ENCODE measurements at places on chromosomes 6 and 20. TPM values are rescaled to one million over a fixed set of nuclear protein-coding genes. Genes with fewer than 3 reads are reported as not detected.

WFDC10B gene
- total RNA-seq = not detected

MED20 gene
- total RNA-seq = 18.7 TPM

PBOV1 gene
- not detected for total RNA-seq

RUNX2 gene
- total RNA-seq = 2.2 TPM

CST5 gene
- not detected for total RNA-seq

OR12D3 gene
- total RNA-seq = not detected

- no peak for DNase-seq
- no peaks in the 10 kb centered on the region for H3K36me3 ChIP-seq
- H3K4me1 ChIP-seq = peaks cover 18% of the 10 kb centered on the region
- no peaks in the 10 kb centered on the region for H3K27me3 ChIP-seq
- H3K4me3 ChIP-seq = no peak overlapping the region
Measured at GRCh38 chr6:139249395-139249794, 42.4 kb downstream of the TXLNB start.

GRCh38 chr6:18350712-18351111 is 36.4 kb upstream of the RNF144B start:
- H3K4me3 ChIP-seq = no peak overlapping the region
- no peak for DNase-seq
- H3K4me1 ChIP-seq = peaks cover 47% of the 10 kb centered on the region
- no peaks in the 10 kb centered on the region for H3K36me3 ChIP-seq

- no peak for DNase-seq
- H3K4me3 ChIP-seq = no peak overlapping the region
- H3K27ac ChIP-seq = no peak overlapping the region
Measured at GRCh38 chr20:47043086-47043485, 148.4 kb downstream of the EYA2 start.

DNA sequence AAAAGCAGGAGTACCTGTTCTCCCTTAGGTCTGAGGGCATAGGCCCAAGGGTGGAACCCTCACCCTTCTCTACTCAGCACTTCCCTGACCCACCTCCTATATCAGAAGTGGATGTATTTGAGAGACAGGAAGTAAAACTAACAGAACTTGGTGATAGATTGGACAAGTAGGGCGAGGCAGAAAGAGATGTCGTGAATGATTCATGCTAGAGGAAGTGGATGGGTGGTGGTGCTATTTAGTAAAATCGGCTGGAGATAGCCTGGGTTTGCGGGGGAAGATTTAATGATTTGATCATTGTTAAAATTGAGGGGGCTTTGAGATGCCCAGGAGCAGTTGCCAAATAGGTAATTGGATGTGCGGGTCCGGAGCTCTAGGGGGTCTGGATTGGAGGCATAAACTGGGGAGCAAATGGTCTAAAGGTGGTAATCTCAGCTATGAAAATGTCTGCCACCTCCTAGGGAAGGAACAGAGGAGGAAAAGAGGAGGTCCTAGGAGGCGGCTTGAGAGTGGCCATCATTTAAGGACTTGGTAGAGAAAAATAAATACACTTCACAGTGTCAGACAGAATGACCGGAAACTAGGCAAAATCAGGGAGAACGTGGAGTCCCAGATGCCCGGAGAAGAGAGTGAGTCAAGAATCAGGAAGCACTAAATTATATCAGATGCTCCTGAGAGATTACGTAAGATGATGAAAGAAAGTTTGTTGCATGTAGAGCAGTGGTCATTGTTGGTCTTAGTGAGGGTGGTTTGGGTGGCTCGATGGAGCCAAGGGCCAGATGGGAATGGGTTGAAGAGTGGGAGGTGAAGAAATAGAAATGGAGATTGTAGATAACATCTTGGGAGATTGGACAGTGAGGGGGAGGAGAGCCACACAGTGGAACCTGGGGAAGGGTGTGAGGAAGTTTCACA is 142.0 kb downstream of the CEP57L1 start:
- no peak overlapping the region for H3K27ac ChIP-seq
- no peaks in the 10 kb centered on the region for H3K27me3 ChIP-seq

- no peak for DNase-seq
- H3K27me3 ChIP-seq = no peaks in the 10 kb centered on the region
Measured at GRCh38 chr20:9572670-9573069, 58.3 kb downstream of the LAMP5 start.

DNA sequence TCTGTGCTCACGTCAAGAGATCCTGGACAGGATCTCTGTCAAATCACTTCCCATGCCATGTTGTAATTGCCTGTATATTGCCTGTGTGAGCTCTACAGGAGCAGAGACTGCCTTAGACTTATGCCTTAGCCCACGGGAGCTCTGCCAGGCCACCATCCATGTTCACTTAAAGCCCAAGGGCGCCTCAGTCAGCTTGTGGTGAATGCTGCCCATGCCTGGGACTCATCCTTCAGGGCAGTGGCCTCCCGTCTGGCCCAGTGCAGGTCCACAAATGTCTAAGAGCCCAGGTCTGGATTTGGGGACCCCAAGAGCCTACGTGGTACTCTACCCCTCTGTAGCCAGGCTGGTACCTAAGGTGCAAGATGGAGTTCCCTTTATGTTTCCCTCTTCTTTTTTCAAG is 22.4 kb upstream of the BPIFA2 start:
- H3K4me1 ChIP-seq = no peaks in the 10 kb centered on the region
- DNase-seq = no peak
- H3K27me3 ChIP-seq = peaks cover 76% of the 10 kb centered on the region
- H3K4me3 ChIP-seq = no peak overlapping the region
- no peak overlapping the region for H3K27ac ChIP-seq
- no peaks in the 10 kb centered on the region for H3K36me3 ChIP-seq

Measured in esophagus squamous epithelium (tissue), 5 donors.